RCC 7860 (cell line): ENCODE measurements at places on chromosomes 6 and 20.

DNA sequence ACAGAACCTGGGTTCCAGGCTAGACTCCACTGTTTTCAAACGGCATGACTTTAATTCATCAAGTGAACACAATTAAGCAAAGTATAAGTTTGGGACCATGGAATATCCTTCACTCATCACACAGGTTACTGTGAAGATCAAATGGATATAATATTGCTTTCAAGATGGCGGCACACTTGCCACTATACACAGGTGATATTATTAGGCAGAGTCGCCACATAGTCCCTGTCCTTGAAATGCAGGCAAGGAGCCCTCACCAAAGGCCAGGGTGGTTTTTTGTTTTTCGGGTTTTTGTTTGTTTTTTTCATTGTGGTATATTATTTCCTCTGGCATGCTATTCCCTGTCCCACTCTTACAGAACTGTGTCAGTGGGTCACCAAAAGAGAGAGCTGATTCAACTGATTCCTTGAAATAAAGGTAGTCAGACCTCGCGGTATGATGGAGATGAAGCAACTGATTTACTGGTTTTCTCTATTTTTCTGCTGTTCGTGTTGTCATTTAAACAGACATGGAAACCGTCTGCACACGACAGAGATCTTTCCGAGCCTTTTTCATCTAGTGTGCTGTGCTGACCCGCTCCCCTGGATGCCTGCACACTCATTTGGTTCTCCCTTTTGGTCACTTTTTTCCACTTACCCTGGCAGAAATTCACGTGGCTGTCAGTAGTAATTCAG is 29.7 kb downstream of the MYB start:
- DNase-seq: no peak

DNA sequence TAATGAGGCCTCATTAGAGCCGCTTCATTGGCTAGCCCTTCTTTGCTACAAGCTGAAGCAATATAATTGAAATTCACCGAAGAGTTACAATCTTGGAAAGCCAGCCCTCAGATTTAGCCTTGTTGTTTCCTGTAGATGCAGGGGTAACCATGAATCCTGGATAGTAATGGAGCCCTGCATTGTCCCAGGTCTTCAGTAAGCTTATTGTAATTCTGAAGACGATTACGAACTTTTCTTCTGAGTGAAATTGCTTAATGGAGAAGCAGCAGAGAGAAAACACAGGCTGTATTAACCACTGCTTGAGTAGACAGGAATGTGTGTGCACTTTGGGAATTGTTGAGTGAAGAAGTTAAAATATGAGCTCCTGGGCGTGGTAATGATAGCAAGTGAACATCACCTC is 26.3 kb upstream of the NAA20 start:
- DNase-seq: no peak

GRCh38 chr6:16205377-16206144 is 32.8 kb upstream of the GMPR start:
- DNase-seq: no peak

- no peak for DNase-seq
Measured at GRCh38 chr6:144413418-144413817, 128.3 kb downstream of the UTRN start.

- peak; percentile 60 for DNase-seq
Measured at GRCh38 chr6:42136508-42137193, 5.8 kb downstream of the C6orf132 start.
